ENCODE measurements at places on chromosomes 16 and 17. TPM values are rescaled to one million over a fixed set of nuclear protein-coding genes. Genes with fewer than 3 reads are reported as not detected.

The LCMT1 gene
- 35.3 TPM for total RNA-seq

The CDR2 gene
- total RNA-seq = 61.1 TPM

The SDR42E2 gene
- under 0.01 TPM for total RNA-seq

The SPNS3 gene
- under 0.01 TPM for total RNA-seq

The GJC1 gene
- 7.1 TPM for total RNA-seq

The GLG1 gene
- total RNA-seq = 136 TPM

The METRNL gene
- 129 TPM for total RNA-seq

The P2RX1 gene
- total RNA-seq = 0.57 TPM

The MEOX1 gene
- total RNA-seq = under 0.01 TPM

The IRX3 gene
- 0.65 TPM for total RNA-seq

The BICDL2 gene
- total RNA-seq = under 0.01 TPM

The CTRB1 gene
- not detected for total RNA-seq

The ADGRG1 gene
- total RNA-seq = 0.43 TPM

The CCL4L2 gene
- 0.14 TPM for total RNA-seq

The GNG13 gene
- total RNA-seq = not detected

The CD300LF gene
- total RNA-seq = not detected

The CDH15 gene
- total RNA-seq = 0.65 TPM

The HOXB13 gene
- 0.74 TPM for total RNA-seq

The CIBAR2 gene
- not detected for total RNA-seq

The KREMEN2 gene
- total RNA-seq = not detected

The SHISA9 gene
- total RNA-seq = not detected

The ANKRD40CL gene
- total RNA-seq = not detected

The RAB26 gene
- total RNA-seq = 0.71 TPM

The SULT1A1 gene
- total RNA-seq = 6.4 TPM

The RASD1 gene
- 2.6 TPM for total RNA-seq
